ENCODE measurements at places on chromosomes 6 and 20.
A peak's percentile ranks its signal among the peaks of the same experiment; 100 is the strongest.

DNA sequence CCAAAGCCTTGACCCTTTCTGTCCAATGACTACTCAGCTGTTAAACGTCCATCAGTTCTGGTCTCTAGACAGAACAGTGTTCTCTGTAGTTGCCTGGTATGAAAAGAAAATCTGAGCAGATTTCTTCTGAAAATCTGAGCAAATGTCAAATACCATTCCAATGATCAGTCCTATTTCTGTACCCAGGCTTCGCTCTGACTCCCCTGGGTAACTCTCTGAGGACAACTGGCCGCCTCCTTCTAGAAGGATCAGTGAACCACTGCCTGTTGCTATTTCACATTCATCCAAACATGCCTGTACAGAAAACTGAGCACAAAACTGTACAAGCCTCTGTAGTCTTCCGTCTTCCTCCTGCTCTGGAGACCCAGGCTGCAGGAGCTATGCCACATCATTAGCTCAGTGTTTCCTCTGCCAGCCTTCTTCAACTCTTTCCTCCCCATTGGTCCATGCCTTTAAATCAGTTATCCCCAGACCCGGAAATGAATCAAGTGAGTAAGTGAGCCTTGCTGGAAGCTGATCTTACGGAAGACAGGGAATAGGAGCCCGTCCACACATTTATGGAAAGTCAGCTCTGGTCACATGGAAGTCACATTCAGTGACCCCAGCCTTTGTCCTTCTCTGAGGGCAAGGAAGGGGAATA is 63.3 kb downstream of the DAAM2 start:
- DNase-seq = no peak

DNA sequence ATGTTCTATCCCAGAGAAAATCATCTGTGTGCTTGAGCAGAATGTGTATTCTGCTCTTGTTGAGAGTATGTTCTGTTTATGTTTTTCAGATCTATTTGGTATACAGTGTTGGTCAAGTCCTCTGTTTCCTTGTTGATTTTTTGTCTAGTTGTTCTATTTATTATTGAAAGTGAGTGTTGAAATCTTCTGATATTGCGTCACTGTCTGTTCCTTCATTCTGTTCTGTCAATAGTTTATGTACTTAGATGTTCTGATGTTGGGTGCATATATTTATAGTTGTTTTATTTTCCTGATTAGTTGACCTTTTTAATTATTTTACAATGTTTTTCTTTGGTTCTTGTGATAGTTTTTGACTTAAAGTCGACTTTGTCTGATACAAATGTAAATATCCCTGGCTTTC is 458.7 kb upstream of the HSF2 start:
- no peak for DNase-seq

GRCh38 chr20:37185686-37186085 is 6.3 kb upstream of the MROH8 start:
- DNase-seq = no peak

DNA sequence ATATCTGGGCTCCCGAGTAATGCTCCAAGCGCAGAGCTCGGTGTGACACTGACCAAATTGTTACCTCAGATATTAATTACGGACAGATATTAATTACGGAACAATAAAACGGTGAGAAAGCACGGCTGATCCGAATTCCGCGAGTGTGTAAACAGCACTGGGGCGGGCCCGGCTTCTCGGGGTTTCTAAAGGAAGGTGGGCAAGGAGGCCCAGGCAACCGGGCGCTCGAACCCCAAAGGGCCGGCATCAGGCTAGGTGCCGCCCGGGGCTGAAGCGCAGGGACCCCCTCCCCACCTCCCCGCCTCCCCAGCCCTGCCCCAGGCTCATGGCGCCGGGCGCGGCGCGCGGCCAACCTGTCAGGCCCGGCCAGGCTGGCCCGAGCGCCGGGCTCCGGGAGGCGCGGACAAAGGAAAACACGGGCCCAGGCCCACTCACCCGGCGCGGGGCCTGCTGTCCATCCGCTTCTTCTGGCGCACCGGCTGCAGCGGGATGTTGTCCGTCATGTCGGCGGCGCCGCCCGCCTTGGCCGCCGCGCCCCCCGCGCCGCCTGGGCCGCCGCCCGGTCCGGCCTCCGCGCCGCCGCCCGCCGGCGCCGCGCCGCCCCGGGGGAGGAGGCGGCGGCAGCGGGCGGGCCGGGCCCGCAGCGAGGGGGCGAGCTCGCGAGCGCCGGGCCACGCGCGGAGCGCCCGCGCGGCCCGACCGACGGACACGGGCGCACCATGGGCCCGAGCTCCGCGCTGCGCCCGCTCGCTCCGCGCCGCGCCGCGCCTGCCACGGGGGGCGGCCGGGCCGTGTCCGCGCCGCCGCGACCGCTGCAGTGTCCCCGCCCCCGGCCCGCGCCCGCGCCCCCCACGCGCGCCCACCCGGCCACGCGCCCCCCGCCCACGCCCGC is at the start of gene ATP9A:
Gene ATP9A, minus strand, starts transcription at position 524 of the 892 bp plus-strand sequence. Its CDS starts 21 bp downstream, at position 503.
- peak; percentile 33 for DNase-seq

DNA sequence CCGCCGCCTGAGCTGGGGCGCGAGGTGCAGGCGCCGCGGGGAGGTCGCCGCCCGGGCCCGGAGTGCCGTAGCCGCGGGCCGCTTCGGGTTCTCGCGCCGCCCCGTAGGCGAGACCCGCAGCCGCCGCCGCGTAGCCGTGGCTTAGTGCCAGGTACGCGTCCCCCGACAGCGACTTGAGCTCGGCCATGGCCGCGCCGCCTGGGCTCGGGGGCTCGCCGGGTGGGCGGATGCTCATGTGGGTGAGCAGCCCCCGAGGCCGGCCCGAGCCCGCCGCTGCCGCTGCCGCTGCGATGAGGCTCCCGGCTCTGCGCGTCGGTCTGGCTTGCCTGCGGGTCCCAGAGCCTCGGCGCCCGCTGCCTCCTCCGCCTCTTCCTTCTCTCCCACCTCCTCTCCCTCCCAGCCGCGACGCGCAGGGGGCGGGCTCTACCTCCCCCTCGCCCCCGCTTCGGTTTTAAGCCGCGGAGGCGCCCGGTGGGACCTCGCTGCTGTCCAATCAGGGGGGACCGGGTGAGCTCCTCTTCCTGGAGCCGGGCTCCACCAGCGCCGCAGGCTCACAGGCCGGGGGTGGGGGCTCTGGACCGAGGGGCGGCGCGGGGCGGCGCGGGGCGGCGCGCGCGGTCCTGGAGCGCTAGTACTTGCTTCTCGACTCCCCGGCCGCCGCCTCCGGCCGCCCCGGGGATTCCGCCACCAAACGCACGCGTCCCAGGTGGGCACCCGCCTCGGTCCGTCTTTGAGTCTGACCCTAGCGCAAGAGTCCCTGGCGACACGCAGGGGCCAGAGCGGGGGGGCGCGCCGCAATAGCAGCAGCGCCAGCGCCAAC is at the start of gene BHLHE23:
Gene BHLHE23, minus strand, starts transcription at position 425 of the 820 bp plus-strand sequence. Its CDS starts 190 bp downstream, at position 235.
- no peak for DNase-seq

DNA sequence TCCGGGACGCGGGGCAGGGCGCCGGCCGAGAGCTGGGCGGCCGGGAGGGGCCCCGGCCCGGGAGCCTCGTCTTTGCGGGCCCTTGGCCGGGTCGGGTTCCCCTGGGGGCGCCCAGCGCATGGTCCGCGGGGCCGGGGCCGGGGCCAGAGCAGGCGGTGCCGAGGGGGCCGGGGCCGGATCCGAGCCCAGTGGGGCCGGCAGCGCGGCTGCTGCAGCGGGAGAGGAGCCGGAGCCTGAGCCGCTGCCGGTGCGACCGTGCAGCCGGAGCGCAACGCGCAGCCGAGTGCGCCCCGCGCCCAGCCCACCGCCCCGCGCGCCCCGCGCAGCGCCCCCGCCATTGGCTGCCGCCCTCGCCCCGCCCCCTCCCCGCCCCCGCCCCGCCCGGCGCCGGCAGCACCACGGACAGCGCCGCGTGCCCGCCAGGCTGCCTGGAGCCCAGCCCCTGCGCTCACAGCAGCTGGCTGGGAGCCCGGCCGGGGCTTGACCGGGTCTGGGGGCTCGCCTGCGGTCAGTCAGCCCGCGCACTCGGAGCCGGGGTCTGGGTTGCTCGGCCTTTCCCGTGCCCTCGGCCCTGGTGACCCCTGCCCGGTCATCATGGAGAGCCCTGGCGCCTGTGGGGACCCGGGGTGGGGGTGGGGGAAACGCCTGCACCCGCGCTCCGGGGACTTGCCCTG is at the start of gene HRH3:
Gene HRH3, minus strand, starts transcription at position 287 of the 674 bp plus-strand sequence. CDS start 308 bp downstream, outside the sequence.
- peak; percentile 70 for DNase-seq

DNA sequence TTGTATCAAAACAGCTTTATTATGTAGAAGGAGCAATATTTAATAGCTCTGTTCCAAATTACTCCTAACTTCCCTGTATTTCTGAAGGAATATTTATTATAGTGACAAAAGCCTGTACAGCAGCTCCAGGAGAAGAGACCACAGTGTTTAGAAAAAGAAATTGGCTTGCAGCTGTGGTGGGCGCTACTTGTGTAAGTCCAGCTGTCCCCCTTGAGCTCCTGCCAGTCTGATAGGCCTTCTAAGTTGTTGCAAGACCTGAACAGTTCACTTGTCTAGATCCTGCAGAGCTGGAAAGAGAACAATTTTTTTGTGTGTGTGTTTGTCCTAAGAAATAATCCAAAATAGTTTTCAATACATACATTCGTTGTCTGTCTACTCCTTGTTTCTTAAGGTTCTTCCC is 86.6 kb downstream of the JARID2 start:
- DNase-seq = no peak

DNA sequence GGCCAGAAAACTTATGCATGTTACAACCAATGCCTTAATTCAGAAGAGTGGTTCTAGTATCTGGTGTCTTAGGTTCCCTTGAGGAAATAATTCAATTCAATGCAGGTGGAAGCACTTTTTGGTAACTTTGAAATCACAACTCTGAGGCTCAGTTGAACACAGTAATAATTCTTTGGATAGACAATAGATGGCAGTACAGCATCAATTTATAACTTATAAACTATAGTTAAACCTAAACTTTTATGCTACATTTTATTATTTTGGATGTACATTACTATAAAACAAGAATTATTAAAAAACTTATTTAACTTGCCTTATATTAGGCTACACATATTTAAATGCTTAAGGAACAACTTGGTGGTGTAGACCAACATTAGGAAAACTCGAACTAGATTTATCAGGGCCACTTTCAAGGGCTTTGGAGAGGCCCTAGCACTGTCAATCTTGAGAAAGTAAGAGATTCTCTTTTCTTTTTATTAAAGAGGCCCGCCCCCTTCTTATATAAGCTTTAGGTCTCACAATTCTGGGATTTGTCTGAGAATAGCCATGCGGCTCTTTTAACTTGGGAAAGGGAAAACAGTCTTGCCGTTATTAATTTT is 85.9 kb downstream of the CRYBG1 start:
- DNase-seq = peak; percentile 17

- no peak for DNase-seq
Observed at GRCh38 chr6:147667082-147667481, 158.6 kb downstream of the SAMD5 start.

DNA sequence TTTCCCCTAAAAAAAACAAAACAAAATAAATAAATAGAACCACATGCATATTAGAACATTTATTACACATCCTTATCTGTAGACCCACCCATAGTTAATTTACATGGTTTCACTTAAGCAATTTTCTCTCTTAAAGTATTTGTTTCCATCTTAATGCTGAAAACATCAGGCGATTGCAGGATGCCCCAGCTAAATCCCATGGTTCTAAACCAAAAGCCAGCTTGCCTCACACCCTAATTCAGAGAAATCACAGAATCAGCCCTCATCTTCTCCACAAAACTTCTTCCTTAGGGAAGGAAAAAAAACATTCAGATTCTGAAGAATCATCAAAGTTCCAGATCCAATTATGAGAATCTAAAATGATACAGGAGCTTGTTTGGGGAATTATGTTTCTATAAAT is 67.6 kb upstream of the MTHFD1L start:
- DNase-seq = no peak

DNA sequence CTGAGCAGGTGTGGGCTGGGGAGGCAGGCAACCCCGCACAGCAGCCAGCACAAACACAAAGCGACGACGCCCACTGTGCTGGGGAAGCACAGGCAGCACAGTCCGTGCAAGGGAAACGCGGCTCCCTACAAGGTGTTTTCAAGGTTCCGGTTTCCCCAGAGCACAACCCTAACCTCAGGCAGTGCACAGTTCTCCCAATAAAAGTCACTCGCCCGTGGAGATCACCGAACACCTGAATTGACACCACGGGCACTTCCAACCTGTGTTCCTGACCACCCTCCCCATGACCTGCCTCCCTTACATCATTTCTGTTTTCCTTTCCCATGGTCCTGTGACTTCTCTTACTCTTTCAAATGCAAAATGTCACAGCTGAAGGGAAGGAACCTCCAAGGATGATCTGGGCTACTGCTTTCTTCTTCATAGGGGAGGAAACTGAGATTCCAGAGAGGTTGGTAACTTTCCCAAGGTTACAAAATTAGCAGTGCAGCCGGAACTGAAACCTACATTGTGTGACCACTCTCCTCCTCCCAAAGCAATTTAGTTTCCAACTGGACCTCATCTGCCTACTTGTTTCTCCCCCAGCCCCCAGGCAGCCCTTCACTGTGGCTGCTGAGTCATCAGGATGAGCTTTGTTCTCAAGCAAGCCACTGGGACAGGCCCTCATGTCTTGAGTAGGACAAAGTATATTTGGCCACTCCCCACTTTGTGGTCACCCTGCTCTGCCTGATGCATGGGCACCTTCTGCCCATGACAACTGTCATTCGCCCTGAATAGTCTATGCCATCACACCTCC is 125.3 kb downstream of the ATXN1 start:
- peak; percentile 18 for DNase-seq

DNA sequence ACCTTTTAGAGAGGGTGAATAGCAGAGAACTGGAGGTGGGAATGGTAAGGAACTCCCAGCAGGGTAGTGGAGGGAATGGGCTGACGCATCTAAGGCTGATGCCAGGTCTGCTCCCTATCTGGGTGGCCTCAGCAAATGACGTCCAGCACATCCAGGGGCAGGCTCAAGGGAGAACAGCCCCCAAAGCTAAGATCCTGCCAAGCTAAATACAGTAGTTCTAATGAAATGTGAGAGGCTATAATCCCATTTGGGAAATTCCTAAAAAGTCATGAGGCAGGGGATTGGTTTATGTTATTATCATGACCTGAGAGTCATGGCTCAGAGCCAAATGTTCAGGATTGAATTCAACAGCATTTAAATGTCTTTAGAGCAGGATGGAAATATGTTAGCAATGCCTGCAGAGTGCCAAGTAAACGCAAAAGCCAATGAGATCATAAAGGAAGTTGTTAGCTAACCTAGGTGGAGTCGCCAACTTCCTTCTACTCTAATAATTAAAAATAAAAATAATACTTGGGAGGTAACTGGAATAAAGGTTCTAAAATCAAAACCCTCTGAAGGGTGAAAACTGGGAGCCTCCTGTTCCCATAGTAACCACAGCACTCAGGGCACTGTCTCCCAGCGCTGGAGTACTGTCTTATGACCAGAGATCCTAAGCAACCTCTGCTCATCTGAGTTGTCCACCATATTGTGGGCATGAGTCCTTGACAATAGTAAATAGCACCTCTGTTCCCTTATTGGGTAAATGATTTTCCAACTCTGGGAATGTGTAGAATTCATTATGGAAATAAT is 34.8 kb downstream of the IYD start:
- DNase-seq = peak; percentile 15

All from DMS53 (cell line).